Stimulated activated CD8-positive, alpha-beta memory T cell treated with anti-CD3 and anti-CD28 coated beads, Interleukin-4, amount 100 ng/mL, for 4 hours (primary cell): ENCODE measurements at places on chromosomes 5 and 9.

- no peak for DNase-seq
Observed at GRCh38 chr5:56985936-56986625, 34.2 kb upstream of the MIER3 start.

- DNase-seq, result no peak
Observed at GRCh38 chr5:157993986-157994691, 135.2 kb upstream of the CLINT1 start.

DNA sequence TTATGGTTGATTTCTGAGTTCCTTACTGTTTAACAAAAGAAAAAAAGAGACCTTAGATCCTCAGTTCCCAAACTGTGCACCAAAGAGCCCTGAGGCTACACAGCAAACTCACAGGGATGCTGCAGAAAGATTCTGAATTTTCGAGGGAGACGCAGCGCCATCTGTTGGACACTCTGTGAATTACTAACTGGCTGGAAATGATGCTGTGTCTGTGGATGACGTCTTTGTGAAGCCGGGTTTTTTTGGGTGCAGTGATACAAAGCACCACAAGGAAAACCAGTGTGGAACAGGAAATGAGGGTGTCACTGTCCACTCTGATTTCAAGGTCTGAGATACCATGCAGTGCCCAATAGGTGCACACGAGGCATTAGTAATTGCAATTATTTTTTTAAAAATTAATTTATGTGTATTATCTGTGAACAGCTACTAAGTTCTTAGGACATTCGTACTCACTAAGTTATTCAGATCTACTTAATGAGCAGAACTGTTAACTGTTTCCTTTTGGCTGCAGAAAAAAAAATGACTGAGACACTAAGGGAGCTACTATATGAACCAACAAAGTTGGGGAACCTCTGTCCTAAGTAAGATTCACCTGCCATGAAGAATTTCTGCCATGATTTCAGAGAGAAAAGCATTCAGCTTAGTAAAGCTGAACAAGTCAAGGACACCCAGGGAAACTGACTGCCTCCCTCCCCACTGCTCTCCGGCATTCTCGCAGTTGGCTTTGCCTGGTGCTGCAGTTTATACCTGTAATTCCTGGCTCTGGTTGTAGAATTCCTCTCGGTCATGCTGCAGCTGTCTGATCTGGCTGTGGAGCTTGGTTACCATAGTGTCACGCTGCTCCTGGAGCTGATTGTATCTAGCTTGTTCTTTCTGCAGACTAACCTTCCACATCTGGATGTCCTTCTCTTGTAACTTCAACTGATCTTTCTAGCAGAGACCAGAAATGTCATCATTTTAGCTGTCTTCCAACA, 23.4 kb downstream of the SPACA9 start:
- DNase-seq, result peak; percentile 36

- no peak for DNase-seq
Observed at GRCh38 chr5:113212244-113212920, 222.4 kb downstream of the TSSK1B start.

GRCh38 chr5:42950456-42951292, 89.4 kb downstream of the ANXA2R start:
- DNase-seq, result peak; percentile 36

DNA sequence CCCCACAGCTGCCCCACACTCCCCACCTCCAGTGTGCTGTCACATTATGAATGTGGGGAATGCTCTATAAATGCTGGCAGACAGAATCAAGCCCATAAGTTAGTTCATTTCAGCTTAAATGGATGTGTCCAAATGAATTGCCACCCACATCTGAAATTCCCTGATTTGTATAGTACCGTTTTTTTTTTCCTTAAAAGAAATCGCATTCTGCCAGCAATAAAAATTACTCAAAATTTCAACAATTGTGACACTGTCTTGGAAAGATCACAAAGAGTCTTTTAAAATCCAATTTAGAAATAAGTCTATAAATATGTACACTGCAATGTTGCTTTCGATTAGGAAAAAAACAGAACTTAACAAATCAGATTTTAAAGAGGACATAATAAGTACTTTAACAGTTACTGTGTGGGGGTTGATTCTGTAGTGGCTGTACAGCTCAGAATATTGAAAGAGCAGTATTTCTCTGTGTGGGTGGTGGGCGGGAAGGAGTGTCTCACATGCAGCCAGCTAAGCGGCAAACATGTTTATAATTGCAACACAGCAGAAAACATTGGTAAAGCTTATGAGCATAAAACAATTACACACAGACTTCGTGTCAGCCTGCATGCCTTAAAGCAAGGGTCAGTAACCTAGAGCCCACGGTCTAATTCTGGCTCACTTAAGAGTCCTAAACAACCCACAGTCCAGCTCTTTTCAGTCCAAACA, 24.9 kb upstream of the CSNK1G3 start:
- DNase-seq, result no peak

GRCh38 chr5:55480781-55481180, 54.0 kb downstream of the PLPP1 start:
- DNase-seq, result no peak

DNA sequence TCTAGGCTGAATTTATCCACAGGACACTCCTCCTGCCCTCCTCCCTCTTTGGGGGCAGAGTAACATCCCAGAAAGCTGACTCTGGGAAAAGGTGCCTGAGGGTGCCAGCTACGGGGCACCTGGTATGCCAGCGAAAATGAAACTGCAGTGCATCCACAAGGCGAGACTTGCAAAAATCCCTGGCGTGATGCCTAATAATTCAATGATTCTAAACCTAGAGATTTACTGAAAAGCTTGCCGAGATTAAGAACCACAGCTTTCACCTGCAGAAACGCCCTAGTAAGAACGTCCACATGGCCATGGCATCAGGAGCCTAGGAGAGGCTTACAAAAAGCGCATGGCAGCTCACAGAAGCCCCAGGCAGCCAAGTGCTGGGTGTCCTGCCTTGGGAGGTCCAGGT, 20.9 kb downstream of the CCNJL start:
- DNase-seq, result no peak

DNA sequence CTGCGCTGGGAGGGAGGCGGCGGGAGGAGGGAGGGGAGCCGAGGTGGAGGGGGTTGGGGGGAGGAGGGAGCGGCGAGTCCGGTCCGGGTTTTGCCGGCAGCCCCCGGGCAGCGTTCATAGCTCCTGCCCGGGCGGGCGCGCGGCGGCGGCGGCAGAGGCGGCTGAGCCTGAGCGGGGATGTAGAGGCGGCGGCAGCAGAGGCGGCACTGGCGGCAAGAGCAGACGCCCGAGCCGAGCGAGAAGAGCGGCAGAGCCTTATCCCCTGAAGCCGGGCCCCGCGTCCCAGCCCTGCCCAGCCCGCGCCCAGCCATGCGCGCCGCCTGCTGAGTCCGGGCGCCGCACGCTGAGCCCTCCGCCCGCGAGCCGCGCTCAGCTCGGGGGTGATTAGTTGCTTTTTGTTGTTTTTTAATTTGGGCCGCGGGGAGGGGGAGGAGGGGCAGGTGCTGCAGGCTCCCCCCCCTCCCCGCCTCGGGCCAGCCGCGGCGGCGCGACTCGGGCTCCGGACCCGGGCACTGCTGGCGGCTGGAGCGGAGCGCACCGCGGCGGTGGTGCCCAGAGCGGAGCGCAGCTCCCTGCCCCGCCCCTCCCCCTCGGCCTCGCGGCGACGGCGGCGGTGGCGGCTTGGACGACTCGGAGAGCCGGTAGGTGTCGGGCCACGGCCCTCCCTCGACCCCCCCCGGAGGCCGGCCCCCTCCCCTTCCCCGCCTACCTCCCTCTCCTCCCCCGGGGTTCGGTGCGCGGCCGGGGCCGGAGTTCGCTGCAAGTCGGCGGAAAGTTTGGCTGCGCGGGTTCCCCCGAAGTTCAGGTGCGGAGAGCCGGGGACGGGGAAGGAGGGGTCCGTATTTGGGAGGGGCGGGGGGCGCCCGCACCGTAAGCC, at the start of gene CXXC5:
Gene CXXC5 (plus strand): TSS at position 145 of the 877 bp plus-strand sequence. CDS start 32,175 bp downstream, outside the sequence.
- no peak for DNase-seq

DNA sequence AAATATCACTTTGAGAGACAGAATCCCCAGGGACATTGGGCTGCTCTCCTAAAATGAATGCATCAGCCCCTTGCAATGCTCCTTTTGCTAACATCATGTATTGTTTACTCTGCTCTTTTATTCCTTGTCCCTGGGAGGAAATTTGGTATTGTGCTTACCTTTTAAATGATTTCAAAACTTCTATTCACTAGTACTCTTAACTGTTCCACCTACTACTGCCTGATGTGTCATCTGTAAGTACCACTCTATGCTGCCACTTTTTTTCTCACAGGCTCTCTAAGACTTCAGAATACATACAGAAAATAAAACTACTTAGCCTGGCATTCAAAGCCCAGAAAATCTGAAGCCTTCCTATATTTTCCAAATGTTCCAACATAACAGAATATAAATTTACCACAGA, 667.2 kb downstream of the BRINP1 start:
- DNase-seq, result no peak

GRCh38 chr5:146173597-146173996, 8.9 kb downstream of the LARS1 start:
- no peak for DNase-seq

DNA sequence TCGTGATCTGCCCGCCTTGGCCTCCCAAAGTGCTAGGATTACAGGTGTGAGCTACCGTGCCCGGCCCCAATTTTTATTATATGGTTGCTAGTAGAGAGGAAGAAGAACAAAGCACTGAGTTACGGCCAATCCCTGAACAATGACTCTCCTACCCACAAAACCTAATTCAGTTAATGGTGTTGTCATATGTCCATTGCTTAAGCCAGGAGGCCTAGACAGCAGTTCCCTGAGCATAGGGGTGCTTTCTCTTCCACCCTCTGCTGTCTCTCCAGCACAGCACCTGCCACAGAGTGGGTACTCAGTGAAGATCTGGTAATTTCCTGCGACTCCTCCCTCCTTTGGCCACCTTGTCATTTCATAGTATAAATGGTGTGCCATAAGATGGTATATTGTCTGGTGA, 21.4 kb upstream of the LTC4S start:
- DNase-seq, result no peak

GRCh38 chr5:59092758-59093157, 509.9 kb downstream of the RAB3C start:
- no peak for DNase-seq

GRCh38 chr5:35098214-35098613, 50.5 kb upstream of the AGXT2 start:
- DNase-seq, result no peak

GRCh38 chr9:129509533-129509928, 111.4 kb downstream of the C9orf50 start:
- no peak for DNase-seq

DNA sequence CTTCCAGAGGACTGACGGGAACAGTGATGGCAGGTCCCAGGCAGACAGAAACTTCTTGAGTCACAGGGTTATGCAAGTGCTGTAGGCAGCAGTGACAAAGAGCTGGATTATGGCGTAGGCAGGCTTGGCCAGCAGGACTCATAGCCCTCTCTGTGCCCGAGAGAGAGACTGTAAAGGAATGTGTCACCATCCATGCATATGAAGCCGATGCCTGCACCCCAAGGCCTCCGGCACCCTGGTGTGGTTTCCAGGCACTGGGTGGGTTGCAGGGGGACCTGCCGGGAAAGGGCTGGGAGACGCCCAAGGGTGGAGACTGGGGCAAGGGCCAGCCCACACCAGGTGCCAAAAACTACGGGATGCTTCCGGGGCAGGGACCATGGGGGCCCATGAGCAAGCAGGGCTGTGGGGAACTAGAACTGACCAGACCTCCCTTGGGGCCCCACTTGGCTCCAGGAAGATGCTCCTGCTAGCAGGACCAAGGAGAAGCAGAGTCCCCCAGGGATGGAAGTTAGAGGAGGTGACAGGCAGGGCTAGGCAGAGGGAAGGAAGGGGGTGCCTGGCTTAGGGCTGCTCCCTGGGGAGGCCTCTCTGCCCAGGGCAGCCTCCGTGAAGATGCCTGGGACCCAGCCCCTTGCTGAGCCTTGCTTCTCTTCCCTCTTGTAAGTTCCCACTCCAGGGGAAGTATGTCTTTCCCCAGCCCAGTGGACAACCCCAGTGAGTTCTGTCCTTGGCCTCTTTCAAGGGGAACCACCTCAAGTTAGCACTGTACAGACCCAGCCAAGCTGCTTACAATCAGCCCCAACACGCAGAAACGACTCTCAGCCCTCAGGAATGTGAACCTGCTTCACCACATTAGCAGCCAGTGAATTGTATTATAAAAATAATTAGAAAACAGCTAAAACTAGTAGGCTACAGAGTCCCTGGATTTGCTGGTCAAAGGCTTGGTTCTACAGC, 10.5 kb upstream of the IPPK start:
- no peak for DNase-seq

DNA sequence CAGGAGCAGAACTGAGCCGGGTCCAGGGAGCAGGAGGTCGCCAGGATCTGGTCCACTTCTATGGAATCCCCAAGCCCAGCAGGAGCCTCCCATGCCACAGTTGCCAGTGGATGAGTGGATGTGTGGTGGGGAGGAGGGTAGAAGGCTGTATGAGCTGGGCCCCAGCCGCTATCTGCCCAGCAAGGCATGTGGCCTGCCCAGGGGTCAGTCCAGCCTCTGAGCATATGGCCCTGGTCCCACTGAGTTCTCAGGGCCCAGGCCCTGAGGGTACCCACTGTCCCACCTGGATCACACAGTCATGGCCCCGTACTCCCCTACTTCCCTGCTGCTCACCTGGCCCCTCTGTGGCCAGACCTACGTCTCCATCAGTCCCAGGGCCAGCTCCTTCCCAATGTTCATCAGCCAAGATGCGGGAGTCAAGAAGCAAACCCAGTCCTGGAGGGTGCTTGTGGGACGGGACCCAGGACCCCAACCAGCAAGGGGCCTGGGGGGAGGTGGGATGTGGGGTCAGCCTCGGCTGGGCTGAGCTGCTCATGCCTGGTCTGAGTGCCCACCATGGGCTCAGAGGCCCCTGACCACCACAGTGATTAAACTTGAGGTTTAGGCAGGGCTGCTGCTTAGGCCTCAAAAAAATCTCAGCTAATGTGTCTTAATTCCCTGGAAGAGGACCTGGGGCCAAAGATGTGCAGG, 152.7 kb downstream of the COL23A1 start:
- DNase-seq, result no peak

DNA sequence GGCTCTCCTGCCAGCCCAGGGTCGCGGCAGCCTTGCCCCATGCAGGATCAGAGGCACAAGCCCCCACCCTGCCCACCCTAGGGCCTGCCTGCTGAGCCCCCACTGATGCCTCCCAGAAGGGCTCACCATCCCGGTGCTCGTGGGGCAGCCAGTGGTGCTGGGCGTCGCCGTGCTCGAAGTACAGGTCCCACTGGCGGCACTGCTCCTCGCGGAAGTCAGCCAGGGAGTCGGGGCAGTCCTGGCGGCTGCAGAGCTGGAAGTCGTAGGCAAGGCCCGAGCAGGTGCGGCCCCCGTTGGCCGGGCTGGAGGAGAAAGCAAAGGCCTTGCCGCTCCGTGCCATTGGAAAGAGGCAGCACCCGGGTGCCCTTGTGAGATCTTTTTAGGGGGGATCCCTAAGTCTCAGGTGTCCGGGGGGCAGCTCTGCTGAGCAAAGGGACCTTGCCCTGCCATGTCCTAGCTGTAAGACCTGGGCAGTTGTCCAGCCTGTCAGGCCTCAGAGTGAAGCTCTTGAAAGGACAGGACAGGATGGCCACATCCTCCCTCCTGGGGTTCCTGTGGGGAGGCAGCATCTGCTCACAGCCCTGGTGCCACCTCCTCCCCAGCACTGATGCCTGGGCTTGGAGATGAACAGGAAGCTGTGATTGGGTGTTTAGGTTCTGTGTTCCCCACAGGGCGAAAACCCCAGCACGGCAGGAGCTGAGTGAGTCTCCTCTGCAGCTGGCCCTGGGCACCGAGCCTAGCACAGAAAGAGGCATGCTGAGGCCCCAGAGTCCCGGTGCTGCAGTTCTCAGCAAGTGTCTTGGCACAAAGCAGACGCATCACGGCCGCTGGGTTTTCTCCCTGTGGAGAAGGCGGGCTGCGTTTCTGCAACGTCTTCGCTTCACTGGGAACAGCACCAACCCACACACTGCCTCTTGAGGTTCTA, 77.7 kb downstream of the ZNF354C start:
- no peak for DNase-seq
